ENCODE measurements at places on chromosomes 2 and 18.

GRCh38 chr2:42755191-42755880 is 8.6 kb downstream of the OXER1 start:
- no peak for DNase-seq

DNA sequence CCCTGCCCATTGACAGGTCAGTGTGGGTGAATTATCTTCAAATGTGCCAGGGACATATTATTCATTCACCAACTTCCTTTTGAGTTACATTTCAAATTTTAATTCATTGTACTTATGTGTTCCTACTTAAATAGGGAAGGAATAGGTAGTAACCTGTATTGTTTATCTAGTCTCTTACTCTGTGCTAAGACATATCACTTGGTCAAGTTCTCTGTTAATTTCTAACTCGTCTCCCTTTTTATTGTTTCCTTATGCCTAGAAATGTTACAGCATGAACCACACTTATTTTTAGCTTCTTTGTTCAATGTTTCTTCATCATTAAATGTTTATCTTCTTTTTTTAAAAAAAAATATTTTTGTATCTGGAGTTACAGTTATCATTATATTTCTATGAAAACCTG is 151.9 kb downstream of the HAUS1 start:
- DNase-seq, result no peak

GRCh38 chr2:34353509-34354113 is 754.5 kb upstream of the FAM98A start:
- DNase-seq, result no peak

GRCh38 chr2:31312898-31313297 is 78.9 kb downstream of the EHD3 start:
- DNase-seq, result no peak

- DNase-seq, result no peak
These were observed 121.2 kb upstream of the CXCR4 start for GRCh38 chr2:136239079-136239685.

GRCh38 chr18:38790303-38790702 is 1224.7 kb upstream of the CELF4 start:
- DNase-seq, result no peak

GRCh38 chr18:65352186-65352585 is 398.6 kb upstream of the CDH7 start:
- no peak for DNase-seq

GRCh38 chr2:135182190-135182589 is 130.1 kb downstream of the RAB3GAP1 start:
- no peak for DNase-seq

DNA sequence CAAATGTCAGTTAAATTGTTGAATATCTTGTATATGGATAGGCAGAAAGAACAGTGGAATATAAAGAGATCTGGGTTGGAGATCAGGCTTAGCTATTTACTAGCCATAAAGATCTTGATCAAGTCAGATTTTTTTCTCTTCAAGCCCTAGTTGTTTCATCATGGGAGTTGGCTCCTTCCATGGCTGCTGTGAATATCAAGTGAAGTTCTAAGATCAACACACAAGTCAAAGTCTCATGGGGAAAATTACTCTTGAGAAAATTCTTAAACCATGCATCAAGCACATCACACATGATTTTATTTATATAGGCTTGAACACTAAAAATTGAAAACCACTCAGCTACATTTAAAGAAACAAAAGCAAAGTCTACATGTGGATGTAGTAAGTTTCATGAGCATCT is 79.8 kb downstream of the C1D start:
- no peak for DNase-seq

DNA sequence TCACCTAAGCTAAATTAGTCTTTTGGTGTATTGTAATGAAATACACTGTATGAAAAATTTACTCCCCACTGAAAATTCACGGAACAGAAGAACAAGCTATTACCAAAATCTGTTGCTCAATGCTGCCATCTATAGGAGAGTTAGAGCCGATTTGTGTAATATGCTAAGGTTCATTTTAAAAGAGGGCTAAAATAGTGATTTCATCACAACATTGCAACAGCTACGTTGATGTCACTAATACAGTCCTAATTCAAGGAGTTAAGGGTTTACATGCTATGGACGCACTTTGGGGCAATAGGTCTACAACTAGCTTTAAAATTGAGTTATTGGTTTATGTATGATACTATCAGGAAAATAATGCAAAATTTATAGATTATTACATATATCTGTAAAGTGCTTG is 3.0 kb upstream of the IRS1 start:
- DNase-seq, result no peak

GRCh38 chr2:150120326-150120955 is 367.0 kb downstream of the RND3 start:
- no peak for DNase-seq

DNA sequence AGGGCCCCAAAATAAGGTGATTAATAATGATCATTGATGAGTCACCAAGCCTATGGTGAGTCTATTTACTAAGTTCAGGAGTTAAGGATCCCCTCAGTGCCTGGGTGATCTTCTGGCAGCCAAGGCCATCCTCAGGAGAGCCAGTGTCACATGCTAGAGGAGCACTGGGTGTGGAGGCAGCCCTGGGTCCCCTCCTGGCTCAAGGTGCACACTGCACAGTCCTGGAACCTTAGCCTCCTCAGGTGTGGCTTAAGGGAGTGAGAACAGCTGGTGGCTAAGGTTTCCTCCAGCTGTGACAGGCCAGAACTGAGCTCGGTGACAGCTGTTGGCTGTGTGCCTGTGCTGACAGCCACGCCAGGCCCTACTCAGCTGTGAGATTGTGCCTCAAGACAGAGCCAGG is 52.1 kb upstream of the ACAA2 start:
- no peak for DNase-seq

DNA sequence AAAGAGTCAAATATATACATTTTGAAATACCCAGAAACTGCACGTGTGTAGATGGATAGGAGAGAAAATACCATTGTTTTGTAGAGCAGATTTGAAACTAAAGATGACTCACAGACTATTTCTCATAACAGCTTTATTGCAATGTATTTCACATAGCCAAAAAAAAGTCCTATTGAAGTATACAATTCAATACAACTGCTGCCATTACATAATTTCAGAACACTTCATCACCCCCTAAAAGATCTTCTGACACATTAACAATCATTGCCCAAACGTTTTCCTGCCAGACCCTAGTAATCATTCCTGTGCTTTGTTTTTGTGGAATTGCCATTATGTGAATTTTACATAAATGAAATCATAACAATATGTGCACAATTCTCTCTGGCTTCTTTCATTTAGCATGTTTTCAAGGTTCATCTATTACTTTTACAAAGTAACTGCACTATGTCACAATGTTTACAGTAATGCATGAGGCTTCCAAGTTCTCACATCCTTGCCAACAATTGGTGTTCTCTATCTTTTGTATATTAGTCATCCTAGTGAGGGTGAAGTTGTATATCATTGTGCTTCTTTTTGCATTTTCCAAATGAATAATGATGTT is 378.6 kb upstream of the CWC22 start:
- DNase-seq, result no peak

GRCh38 chr2:67322353-67323001 is 74.7 kb upstream of the ETAA1 start:
- DNase-seq, result no peak

GRCh38 chr18:644395-645004 is 13.0 kb upstream of the TYMS start:
- no peak for DNase-seq

- no peak for DNase-seq
These were observed 81.9 kb downstream of the ACAA2 start for GRCh38 chr18:49731421-49731841.

DNA sequence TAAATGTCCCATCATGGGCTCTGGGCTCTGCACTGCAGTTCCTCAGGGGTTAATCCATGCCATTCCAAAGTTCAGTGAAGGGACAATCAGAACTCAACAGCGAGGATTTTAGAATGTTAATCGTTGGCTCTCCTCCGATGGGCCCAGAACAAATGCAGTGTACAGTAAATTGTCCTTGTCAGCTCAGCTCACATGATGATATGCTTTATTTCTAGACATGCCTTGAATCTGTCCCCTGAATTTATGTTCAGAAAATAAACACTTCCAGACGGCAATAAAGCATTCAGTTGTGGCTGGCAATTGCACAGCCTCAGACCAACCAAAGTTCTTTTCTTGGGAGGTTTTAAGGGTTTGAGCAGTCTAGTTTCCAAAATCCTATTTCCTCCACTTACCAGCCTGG is 981.2 kb downstream of the BCL11A start:
- no peak for DNase-seq

GRCh38 chr18:13793819-13794218 is 30.1 kb upstream of the MC5R start:
- DNase-seq, result no peak

DNA sequence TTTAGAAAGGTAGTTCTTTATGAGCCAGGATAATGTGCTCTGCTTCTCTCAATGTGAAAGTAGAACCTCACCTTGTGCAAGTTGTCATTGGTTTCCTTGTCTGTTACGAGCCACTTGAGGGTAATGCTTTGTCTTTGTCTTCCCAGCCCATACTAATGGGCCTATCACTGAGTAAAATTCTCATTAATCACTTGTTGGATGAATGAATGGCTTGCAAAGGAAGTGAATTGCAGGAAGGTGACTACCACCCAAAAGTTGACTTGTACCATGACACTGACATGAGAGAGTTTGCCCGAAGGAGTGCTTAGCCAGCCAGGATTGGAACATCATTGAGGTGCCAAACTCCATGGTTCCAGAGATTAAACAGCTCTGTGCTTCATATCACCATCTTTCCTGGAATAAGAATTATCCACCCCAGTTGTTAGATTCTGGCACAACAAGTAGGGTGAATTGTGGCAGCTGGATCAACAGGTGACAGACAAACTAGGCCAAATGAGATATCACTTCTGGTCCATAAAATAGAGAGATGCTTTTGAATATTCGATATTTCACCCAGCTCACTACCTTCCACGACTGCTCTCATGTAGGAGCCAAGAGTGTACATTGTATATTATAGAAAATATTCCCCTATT is 20.5 kb upstream of the CD28 start:
- DNase-seq, result no peak

DNA sequence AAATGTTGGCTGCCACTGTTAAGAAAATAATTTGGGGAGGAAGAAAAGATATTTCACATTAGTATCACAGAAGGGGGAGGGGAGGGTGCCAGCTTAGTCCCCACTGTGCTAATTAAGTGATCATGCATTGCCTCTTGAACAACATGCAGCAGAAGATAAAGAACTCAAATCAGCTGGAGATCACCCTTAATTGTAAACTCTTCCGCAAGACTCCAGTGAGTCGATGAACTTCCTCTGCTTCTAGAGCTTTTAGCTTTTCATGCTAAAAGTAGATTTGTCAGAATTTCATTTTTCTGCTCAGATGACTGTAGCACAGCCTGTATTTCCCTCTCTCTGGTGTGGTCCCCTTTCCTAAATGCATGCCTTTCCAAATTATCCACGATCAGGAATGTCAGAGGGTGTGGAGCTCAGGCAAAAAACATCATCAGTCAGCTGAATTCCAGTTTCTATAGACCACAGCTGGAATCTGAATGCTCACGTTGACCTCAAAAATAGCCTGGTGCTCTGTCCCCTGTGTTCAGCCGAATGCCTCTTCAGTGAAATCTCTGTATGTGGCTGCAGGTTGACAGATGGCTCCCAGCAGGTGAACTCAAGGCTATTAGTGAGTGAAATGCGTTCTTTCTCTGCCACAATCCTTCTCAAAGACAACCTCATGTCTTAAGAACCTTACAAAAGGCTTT is 156.8 kb upstream of the UNC80 start:
- no peak for DNase-seq

GRCh38 chr2:7812231-7812995 is 869.4 kb upstream of the ID2 start:
- DNase-seq, result no peak

- DNase-seq, result no peak
These were observed 425.4 kb downstream of the CNTNAP5 start for GRCh38 chr2:124450481-124450880.

DNA sequence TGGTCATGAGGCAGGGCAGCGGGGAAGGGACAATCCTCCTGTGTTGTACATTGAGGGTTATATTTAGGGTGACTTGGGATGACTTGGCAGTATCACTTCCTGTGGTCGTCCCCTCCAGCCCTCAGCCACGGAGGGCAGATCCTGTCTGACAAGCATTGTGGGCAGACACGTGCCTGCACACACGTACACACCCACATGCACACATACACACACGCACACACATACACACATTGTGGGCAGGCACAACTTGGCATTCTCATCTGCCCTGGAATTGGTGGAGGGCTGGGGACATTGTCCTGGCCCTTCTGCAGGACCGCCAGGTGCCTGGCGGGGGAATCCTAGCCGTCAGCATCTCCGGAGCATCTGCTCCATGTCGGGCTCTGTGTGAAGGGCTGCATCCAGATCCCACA is 47.6 kb downstream of the ODC1 start:
- DNase-seq, result no peak

DNA sequence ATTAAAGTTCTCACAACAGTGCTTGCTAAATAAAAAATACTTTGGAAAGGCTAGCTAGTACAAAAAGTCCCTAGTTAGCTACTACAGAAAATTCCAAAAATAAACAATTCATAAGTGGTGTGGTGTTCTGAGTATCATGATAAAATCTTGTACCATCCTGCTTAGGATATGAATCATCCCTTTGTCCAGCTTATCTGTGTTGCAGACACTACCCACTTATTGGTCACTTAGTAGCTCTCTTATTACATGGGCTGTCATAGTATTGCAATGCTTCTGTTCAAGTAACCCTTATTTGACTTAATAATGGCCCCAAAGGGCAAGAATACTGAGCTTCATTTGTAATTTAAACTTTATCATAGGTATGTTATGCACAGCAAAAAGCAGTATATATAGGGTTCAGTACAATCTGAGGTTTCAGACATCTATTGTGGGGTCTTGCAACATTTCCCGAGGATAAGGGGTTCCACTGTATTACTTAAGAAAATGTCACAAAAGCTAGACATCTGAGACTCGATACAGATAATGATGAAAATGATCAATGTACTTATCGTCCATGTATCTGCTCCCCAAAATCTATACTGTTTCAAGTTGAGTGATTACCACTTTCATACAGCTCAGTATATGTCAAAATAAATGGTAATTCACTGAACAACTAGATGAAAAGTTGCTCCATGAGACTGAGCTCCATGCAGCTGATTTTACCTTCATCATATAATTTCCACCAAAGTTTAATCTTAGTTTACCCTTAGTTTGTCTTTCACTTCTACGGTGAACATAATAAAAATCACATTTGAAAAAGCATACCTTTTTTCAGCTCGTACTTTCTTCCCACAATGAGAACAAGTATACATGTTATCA is 93.8 kb downstream of the C2orf74 start:
- no peak for DNase-seq

GRCh38 chr2:62036761-62037250 is 131.3 kb downstream of the COMMD1 start:
- no peak for DNase-seq

DNA sequence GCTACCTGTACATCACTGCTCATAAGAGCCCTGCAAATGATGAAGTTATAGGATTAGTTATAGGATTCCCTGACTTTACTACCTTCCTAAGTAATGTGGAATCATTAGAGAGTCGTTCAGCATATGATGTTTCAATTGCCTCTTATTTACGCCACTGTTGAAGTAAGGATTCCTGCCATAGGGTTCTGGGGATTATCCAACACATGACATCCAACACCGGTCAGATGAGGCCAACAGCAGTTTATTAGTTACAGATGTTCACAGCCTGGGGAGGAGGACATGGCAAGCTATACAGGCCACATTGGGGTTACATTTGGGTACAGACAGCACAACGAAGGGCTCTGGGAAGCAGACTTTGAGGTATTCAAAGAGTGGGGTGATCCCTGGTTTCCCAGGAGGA is 134.1 kb upstream of the MC4R start:
- DNase-seq, result no peak

- DNase-seq, result no peak
These were observed 160.5 kb downstream of the UBE2E3 start for GRCh38 chr2:181140928-181141327.

Data from stimulated activated CD4-positive, alpha-beta T cell treated with anti-CD3 and anti-CD28 coated beads, Interleukin-1b, Interleukin-23, amount 100 ng/mL, for 1 hour (primary cell).